ENCODE measurements at places on chromosomes 4 and X. TPM values are rescaled to one million over a fixed set of nuclear protein-coding genes. Genes with fewer than 3 reads are reported as not detected.

LRRC66 gene
- total RNA-seq, result 0.50 TPM

TCEAL7 gene
- 7.6 TPM for total RNA-seq

DMP1 gene
- total RNA-seq, result 0.11 TPM

TAF1 gene
- 24.8 TPM for total RNA-seq

DUX4 gene
- total RNA-seq, result not detected

LARP1B gene
- 14.3 TPM for total RNA-seq

PPP1R2C gene
- total RNA-seq, result not detected

XAGE2 gene
- total RNA-seq, result not detected

NLRP2B gene
- total RNA-seq, result not detected

SPATA4 gene
- 0.46 TPM for total RNA-seq

HSD17B13 gene
- total RNA-seq, result not detected

PROM1 gene
- total RNA-seq, result 34.5 TPM

CLCN4 gene
- 7.2 TPM for total RNA-seq

ASB9 gene
- 0.27 TPM for total RNA-seq

ANKRD50 gene
- 29.4 TPM for total RNA-seq

VCX gene
- total RNA-seq, result not detected

NUDT10 gene
- total RNA-seq, result 6.6 TPM

- DNase-seq, result no peak
These were observed 67.8 kb upstream of the SOD3 start for GRCh38 chr4:24727390-24728224.

DNA sequence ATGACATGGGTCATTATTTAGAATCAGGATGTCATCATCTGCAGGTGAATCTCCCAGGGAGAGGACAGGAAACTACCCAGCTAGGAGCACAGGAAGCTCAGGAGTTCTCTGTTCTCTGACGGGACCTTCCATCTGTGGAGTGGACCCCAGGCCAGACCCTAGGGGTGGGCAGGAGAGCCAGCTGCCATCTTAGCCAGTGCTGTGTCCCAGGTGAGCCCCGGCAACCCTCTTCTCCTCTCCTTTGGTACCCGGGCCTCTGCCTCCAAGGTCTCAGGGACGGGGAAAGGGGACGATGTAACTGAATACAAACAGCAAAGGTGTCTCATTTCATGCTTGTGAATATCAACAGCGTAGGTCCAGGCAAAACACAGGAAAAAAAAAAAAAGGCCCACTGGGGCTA is 48.5 kb downstream of the C4orf50 start:
- no peak for DNase-seq

DNA sequence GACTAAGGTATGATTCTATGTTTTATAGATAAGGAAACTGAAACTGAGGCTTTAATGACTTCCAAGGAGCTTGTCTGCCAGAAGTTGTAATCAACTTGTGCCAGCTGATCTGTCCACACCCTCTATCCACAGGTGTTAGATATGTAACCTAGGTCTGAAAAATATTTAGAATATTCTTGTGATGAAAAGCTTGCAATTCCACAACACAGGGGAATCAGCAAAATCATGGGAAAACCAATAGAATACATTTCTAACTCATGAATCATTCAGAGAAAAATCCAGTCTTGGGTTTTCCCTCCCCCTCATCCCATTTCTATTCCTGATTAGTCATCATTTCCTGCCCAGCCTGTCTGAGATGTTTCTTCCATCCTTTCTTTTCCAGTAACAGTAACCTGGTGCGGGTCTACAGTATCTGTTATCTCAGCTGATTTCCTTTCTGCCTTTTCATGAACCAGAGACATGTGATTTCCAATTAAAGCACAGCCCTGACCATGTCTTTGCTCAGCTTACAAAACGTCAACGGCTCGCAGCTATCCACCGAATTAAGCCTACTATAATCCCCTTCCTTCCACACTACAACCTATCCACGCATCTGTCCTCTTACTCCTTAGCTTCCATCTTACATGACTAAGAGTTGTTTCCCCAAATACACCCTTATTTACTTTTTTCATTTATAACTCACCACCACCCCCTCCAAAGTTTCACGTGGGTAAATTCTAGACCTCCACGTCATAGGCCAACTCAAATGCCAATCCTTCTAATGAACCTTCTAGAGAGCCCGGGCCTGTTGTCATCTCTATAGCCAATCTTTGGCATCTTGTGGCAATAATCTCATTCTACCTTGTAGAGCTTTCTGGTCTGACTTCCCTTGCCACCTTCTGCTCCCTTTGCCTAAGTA is 961 bp upstream of the NOCT start:
- peak; percentile 97 for DNase-seq

DNA sequence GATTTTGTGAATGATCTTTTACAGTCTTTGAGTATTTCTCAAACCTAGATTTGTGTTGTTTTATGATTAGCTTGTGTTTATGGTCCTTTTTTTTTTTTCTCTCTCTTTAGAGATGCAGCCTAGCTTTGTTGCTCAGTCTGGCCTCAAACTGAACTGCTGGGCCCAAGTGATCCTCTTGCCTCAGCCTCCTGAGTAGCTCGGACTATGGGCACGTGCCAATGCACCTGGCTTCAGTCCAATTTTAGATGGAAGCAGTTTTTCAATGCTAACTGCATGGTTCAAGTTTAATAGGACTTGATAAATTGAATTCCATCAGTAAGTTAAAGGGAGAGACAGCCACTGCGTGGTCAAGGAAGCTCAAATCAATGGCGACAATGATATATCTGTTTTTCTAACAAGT is 3.8 kb upstream of the FGG start:
- DNase-seq, result no peak

GRCh38 chr4:124738994-124739393 is 26.5 kb upstream of the ANKRD50 start:
- no peak for DNase-seq

DNA sequence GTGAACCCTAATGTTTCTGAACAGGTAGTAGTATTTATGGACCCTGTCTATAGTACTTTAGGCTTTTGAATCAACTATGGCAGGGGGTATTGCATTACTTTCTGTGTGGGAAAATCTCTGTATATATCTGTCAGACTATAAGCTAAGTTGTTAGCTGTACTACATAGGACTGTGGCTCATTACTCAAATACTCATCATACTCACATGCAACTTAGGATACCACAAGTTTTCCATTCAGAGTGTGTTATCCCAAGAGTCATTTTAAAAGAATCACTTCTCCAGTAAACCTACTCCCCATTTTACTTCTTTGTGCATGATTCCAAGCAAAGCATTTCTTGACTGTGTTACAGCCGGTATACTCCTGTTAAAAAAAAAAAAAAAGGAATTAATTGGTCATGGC is 95.6 kb downstream of the PHOX2B start:
- peak; percentile 17 for DNase-seq

- no peak for DNase-seq
These were observed 37.6 kb downstream of the PGRMC2 start for GRCh38 chr4:128249787-128250668.

DNA sequence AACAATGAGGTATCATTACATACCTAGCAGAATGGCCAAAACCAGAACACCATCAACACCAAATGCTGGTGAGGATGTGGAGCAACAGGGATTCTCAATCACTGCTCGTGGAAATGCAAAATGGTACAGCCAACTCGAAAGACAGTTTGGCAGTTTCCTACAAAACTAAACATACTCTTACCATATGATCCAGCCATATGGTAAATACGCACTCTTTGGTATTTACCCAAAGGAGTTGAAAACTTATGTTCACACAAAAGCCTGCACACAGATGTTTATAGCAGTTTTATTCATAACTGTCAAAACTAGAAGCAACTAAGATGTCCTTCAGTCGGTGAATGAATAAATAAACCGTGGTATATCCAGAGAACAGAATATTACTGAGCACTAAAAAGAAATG is 7.8 kb downstream of the CASP3 start:
- no peak for DNase-seq

GRCh38 chr4:142467088-142467487 is 379.0 kb downstream of the INPP4B start:
- DNase-seq, result no peak

- DNase-seq, result peak; percentile 35
These were observed 15.6 kb upstream of the ASMTL start for GRCh38 chrX:1468250-1468772.

DNA sequence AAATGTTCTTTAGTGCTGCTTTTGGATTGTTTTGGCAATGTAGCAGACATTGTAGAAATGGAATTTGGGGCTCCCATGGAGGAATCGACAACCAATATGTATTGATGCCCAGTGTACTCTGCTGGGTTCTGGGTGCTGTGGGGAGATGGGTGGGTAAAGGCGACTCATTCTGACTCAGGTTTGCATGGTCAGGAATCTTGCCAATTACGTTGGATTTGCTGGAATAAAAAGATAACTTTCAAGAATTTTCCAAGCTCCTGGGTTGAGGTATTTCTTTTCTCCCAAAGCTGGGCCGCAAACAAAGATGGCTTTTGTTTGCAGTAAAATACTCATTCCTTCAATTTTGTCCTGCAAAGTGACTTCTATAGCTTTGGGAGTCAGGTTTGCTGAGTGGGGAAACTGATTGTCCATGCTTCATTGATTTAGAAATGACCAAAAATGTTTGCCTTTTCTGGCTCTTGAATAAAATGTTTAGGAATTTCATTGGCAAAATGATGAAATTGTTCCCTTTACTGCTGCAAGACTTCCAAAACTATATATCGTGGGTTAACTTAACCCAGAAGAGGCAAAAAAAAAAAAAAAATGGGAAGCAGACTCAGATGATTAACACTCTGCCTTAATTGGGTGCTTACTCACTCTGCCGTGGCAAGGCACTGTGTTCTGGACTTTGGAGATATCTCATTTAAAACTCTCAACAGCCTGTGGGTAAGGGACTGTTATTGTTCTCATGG is 57.0 kb downstream of the RTL9 start:
- DNase-seq, result peak; percentile 76

GRCh38 chr4:104531390-104531789 is 36.7 kb upstream of the CXXC4 start:
- no peak for DNase-seq

DNA sequence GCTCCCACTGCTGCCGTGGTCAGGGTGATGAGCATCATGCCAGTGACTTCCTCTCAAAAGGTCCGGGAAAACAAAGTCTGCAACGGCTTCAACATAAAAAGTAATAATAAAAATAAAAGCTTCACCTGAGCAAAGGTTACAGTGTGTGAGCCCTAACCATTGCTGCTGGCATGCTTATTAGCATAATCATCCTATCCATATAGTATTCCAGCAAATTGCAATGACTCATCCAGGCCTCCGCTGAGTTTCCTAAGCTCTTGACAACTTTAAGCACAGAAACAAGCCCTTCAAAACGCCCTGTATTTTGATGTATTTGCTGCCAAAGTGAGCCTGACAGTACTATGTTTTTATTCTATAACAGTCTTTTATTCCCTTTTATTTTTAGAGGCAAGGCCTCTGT is 100.5 kb downstream of the AASDH start:
- DNase-seq, result peak; percentile 69

- no peak for DNase-seq
These were observed 11.9 kb downstream of the SMIM31 start for GRCh38 chr4:164765833-164766232.

- no peak for DNase-seq
These were observed 70.2 kb downstream of the SUPT20HL2 start for GRCh38 chrX:24243692-24244091.

DNA sequence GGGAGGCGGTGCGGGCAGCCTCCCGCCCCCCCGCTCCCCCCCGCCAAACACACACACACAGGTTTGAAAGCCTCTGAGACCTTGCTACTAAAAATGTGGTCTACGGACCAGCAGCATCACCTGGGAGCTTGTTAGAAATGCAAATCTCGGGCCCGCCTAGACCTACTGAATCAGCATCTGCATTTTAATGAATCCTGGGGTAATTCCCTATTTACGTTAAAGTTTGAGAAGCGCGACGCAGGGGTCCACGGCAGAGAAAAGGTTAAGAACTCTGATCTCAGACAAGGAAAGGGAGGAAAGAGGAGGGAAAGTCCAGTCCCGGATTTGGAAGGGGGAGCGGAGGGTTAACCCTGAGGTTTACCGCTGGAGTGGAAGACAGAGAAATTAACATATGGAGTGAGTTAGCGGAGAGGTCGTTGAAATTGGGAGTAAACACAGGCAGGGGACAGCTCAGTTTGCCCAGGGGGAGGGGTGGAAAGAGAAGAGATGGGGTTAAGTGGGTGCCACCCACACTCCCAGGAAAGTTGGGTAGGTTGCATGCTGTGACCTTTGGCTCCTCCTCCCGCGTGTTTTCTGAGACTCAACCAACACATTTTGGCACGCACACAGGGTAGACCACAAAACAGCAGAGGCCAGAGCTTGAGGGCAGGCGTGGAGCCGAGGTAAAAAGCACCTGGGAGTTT is 483.6 kb downstream of the BCOR start:
- no peak for DNase-seq

GRCh38 chrX:34813618-34814017 is 129.0 kb upstream of the FAM47B start:
- peak; percentile 37 for DNase-seq

DNA sequence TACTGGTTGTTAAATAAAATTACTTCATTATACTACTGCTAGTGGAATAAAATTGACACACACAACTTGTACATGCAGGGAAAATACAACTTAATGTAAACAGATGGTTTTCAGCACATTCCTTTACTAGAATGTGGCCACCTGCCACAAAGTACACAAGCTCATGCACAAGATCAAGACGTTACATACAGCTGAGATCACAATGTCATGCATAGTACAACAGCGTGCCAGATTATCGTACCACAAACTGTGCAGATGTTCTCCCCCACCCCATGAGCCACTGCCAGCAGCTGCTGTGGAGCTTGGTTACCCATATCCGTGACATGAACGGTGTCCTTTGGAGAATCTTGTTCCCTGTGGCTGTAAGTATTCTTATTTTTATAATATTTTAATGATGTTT is 27.7 kb downstream of the FBXO8 start:
- DNase-seq, result peak; percentile 86

DNA sequence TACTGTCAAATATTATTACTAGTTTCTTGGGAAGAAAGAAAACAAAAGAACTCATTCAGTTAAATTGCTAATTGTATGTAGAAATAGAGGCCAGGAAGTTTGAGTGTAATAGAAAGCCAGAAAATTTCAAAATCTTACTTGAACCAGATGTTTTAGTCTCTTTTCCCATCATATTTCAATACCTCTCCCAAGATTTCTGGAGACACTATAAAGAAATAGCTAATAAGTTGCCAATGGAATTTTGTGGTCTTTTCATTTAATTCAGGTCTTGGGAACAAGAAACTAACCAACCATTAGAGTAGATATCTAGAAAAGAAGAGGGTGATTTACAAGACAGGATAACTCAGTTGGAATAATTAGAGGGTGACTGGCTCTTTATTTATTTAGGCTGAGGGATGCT is 112.2 kb downstream of the AGTR2 start:
- no peak for DNase-seq

- DNase-seq, result no peak
These were observed 89.2 kb downstream of the CDS1 start for GRCh38 chr4:84672177-84672576.

DNA sequence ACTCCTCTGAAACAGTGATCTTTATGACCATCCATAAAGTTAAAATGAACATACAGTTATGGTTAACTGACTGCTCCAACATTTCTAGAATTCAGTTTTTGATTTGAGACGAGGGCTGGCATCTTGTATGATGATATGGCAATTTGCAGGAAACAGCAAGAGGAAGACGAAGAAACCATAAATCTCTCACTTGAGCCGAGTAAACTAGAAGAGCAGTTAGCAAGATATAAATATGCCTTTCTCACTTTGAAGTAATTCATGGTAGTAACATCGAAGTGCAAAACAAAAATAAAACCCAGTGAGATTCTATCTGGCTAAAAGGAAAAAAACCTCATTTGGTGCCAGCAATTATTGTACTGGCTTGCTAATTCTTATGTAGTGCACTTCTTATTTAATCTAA is 139.0 kb upstream of the SPRY1 start:
- DNase-seq, result no peak

- peak; percentile 11 for DNase-seq
These were observed 30.8 kb downstream of the NR0B1 start for GRCh38 chrX:30278365-30278764.

Data from astrocyte (in vitro differentiated cells and primary cell).